AG10803 (cell line): ENCODE measurements at places on chromosomes 7 and 10.

- DNase-seq, result no peak
Observed at GRCh38 chr10:131792809-131793208, 108.0 kb upstream of the PPP2R2D start.

DNA sequence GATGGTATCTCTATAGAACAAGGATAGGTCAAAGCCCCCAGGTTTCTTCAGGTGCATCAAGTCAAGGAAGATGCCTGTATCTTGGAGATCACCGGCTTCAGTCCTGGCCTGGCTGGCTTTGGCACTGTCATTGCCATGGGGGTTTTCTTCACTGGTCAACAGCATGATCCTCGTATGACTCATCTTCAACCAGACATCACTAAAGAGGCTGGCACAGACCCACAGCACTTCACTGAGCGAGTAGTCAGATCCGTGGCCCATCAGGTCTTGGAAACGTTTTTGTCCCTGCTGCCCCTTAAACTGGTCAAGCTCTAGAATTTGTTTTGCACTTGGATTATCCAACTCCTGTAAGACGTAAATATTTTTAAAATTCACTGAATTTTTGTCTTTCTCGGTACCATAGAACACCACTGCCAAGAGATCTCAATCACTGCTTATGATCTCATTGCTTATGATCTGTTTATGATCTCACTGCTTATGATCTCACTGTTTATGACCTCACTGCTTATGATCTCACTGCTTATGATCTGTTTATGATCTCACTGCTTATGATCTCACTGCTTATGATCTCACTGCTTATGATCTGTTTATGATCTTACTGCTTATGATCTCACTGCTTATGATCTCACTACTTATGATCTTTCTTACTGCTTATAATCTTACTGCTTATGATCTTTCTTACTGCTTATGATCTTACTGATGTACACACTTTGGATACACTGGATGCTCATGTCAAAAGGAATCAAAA is 135.2 kb downstream of the CYP26A1 start:
- DNase-seq, result no peak

- DNase-seq, result no peak
Observed at GRCh38 chr7:24943096-24943948, 36.7 kb downstream of the OSBPL3 start.

GRCh38 chr7:716636-717035 is 9.9 kb upstream of the DNAAF5 start:
- DNase-seq, result no peak

GRCh38 chr7:93008833-93009232 is 108.9 kb downstream of the SAMD9 start:
- DNase-seq, result no peak

DNA sequence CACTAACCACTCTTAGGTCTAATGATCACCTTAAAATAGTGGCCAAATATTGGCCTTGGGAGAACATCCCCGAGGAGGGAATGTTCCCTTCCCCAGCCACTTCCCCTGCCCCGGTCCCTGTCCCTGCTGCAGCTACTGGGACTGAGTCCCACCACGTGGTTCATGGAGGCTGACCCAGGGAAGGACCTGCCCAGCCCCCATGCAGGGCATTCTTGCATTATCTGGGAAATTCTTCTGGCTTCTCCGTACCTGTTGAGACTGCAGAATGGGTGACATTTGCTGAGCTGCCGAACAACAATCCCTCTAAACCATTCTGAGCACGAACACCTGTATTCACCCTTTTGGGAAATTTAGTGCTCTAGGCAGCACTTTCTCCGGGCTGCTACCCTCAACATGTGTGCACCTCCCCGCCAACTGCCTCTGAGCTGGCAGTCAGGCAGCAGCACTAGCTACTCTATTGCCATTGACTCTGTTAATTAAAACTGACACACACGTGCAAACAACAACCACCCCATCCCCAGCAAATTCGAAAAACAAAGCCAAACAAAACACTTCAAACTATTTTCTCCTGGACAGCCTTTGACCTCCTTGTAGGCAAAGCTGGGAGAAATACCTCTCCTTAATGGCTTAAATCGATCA is 567.4 kb upstream of the MKI67 start:
- DNase-seq, result no peak

DNA sequence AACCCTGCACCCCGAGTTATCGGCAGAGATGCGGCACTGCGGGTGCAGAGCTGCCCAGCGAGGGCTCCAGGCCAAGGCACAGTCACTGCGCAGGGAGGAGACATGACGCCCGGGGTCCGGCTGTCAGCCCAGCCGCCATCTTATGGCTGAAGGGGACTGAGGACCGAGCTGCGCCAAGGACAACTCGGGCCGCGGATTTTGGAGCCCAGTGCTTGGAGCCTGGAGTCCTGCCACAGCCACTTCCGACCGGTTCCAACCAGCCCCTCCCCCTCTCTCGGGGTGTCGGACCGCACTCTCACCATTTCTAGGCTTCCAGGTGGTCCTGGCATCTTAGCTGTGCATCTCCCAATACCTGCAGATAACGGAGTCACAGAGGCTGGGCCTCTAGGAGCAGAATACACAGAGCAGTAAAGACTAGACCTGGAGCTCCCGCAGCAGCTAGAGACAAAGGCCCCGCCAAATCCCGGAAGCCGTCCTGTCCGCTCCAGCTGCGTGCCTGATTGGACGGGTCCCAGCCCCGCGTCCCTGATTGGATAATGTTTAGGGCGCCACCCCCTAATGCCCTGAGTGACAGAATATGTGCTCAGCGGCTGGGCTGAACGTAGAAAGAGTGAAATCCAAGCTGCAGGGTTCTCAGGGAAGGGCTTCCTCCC is at the start of gene ZNF680:
Gene ZNF680, minus strand, starts transcription at position 446 of the 653 bp plus-strand sequence. Its CDS starts 117 bp downstream, at position 329.
- DNase-seq, result peak; percentile 91

- no peak for DNase-seq
Observed at GRCh38 chr7:46068159-46068558, 147.1 kb upstream of the IGFBP3 start.

GRCh38 chr7:94142281-94142680 is 138.1 kb upstream of the BET1 start:
- DNase-seq, result no peak
